Renal cortex interstitium (tissue), 15 donors: ENCODE measurements at places on chromosomes 6 and 20. TPM values are rescaled to one million over a fixed set of nuclear protein-coding genes. Genes with fewer than 3 reads are reported as not detected.

- DNase-seq: no peak
Observed at GRCh38 chr6:133235221-133235620, 5.9 kb upstream of the EYA4 start.

FAM209B gene
- polyA plus RNA-seq: 0.37 TPM

BMP2 gene
- polyA plus RNA-seq: 20.7 TPM

- no peak for DNase-seq
Observed at GRCh38 chr6:37171201-37171969, 1.4 kb downstream of the PIM1 start.

DNA sequence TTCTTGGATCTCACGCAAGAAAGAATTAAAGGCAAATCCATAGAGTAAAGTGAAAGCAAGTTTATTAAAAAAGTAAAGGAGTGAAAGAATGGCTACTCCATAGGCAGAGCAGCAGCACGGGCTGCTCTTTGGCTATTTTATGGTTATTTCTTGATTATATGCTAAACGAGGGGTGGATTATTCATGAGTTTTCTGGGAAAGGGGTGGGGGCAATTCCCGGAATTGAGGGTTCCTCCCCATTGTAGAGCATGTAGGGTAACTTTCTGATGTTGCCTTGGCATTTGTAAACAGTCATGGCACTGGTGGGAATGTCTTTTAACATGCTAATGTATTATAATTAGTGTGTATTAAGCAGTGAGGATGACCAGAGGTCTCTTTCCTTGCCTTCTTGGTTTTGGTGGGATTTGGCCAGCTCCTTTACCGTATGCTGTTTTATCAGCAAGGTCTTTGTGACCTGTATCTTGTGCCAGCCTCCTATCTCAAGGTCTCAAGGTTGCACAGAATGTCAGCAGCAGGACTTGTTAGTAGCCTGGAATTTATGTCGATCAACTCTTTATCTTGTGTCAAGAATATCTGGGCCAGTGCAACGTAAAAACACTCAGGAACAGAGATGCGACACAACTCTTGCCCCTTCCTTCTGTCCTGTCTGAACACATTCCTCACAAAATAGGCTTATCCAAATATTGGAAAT lies 931.4 kb downstream of the QKI start:
- DNase-seq: no peak

TRIM10 gene
- polyA plus RNA-seq: 0.39 TPM

DEFB125 gene
- polyA plus RNA-seq: not detected

DNA sequence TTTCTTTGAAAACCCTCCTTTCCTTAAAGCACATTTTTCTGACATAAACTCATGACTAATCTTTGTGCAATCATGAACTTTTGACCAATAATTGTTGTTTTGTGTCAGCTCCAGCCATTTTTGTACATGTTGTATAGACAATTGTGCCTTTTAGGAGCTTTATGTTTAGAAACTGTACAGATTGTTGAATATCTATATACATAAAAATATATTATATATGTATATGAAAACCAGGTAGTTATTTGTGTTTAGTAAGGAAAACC lies 125.7 kb upstream of the EDN1 start:
- DNase-seq: no peak

VSX1 gene
- polyA plus RNA-seq: not detected

MYLK2 gene
- polyA plus RNA-seq: 1.1 TPM

DNA sequence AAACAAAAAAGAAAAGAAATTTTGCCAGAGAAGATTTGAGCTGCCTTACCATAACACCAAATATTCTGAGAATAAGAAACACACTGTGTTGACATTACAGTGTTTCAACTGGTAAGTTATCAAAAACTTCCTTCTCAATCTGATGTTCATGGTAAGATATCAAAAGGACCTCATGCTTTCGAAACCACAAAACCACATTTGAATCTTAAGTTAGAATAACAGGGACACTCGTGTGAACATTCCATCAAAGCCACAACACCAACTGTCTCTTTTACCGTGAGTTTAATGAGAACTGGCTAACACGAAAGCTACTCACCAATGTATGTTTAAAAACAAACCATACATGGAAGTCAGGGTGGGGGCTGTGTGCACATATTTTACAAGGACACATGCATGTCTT lies 73.0 kb upstream of the OPRM1 start:
- DNase-seq: no peak

NOL4L gene
- polyA plus RNA-seq: 57.2 TPM

DNA sequence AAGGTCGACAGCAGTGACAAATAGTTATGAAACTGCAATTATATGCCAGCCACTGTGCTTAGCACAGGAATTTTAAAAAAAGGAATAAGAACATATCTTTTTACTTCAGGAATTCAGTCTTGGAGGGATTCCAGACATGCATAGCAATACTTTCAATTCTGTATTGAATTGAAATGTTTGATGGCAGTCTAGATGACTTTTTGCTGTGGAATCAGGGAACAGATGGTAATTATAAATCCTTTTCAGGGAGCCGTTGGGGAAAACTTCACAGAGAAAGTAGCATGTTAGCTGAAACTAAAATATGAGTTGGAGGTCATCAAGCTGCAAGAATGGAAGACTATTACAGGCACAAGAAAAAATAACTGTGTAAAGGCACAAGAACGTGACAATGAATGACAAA lies 74.8 kb downstream of the IMPG1 start:
- DNase-seq: no peak

DNA sequence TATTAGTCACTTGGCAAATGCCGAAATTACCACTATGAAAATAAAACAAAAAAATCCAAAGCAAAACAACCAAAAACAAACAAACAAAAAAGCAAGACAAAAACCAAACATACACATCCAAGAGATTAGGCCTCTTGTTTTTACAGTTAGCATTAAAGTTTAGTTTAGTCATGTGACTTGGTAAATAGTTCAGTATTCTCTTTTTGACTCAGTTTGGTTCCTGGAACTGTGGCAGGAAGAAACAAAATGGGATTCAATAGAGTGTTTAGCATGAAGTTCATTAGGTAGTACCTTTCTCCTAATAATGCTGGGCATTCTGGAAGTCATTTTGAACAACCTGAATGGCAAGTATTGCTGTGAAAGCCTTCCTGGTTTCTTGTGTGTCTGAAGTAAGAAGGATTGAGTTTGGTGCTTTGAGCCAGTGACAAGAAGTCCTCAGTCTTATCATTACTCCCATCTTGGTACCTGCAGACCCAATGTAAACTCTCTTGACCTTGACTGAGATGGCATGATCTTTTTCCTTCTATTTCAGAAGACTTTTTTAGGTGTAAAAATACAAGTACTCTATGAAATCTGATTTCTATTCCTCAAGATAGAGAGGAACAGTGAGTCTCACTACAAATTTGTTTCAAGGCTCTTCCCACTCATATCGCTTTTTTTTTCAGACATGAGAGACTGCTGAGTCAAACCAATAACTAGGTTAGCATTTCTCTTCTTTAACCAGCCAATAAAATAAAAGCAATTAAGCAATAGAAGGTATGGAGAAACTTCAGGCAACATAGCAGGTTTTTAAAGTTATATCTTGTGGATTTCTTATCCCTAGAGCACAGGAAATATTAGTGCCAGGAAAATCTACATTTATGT lies 223.6 kb upstream of the PREP start:
- no peak for DNase-seq

FOXC1 gene
- polyA plus RNA-seq: 83.1 TPM

DNA sequence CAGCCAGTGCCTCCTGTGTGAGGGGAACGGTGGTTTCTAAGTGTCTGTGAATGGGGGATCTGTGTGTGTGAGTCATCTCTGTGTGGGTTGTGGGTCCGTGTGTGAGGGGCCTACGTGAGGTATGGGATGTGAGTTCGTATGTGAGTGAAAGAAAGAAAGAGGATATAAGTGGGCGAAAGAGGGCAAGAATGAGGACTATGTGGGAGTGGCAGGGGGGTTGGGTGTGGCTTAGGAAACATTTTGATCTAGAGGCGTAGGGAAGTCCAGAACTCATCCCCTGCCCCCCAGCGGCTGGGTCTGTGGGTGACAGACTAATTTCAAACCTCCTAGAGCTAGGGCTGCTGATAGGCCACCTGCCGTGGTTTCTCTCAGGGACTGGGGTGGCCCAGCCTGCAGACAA lies 35.5 kb downstream of the DHX35 start:
- DNase-seq: no peak

GHRH gene
- not detected for polyA plus RNA-seq

BTN3A1 gene
- polyA plus RNA-seq: 32.0 TPM

CTCFL gene
- polyA plus RNA-seq: 3.0 TPM

FILIP1 gene
- polyA plus RNA-seq: 3.5 TPM
